ENCODE measurements at places on chromosomes 13 and 19.

GRCh38 chr19:18123819-18124218 is 26.2 kb downstream of the MAST3 start:
- no peak overlapping the region for H3K27ac ChIP-seq
- peaks cover under 1% of the 10 kb centered on the region for H3K4me1 ChIP-seq
- no peaks in the 10 kb centered on the region for H3K36me3 ChIP-seq
- H3K27me3 ChIP-seq, result no peaks in the 10 kb centered on the region
- H3K4me3 ChIP-seq, result no peak overlapping the region

DNA sequence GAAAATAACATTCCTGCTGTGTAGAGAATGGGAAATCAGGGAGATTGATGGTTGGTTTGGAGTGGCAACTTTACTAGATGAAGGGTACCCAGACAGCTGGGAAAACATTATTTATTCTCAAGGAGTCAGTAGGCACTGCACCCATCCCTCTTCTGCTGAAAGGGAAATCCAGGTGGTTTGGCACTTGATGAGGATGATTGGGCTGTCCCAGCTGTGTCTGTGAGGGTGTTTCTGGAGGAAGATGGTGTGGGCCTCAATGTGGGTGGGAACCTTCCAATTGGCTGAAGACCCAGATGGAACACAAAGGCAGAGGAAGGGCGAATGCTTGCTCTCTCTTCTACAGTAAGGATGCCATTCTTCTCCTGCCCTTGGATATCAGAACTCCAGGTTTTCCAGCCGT is 10.4 kb upstream of the SACS start:
- DNase-seq, result no peak
- no peak overlapping the region for H3K27ac ChIP-seq
- H3K4me3 ChIP-seq, result no peak overlapping the region
- peaks cover 7% of the 10 kb centered on the region for H3K4me1 ChIP-seq

DNA sequence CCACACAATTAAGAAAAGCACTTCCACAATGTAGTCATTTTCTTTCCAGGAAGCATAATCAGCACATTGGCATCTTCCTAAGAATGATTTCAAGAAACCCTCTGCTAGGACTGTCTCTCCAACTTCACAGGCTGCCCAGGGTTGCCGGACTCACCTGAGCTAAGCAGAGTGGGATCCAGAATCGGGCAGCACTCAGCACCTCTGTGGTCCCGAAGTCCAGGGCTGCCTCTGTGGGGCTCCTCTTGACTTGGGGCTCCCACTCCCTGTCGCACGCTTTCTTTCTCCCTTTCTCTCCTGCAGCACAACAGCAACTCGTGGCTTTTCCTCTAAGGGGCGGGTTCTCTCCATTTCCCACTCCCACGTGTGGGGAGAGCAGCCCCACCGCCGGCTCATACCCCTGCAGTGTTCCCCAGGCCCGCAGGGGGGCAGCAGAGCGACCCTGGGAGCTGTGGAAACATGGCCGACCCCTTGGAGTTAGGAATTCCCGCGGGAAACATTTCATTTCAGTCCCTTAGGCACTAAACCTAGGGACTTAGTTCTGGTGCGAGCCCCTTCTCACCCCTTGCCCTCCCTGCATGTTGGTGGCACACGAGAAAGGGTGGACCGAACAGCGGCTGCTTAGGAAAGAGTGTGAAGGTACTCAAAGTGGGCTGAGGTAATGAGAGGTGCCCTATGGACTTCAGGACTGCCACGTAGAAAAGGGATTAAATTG is at the start of gene TMEM272:
TMEM272 (minus strand) TSS at position 316 of the 712 bp plus-strand sequence. CDS start 6,647 bp downstream, outside the sequence.
- H3K4me1 ChIP-seq, result peaks cover 19% of the 10 kb centered on the region
- H3K36me3 ChIP-seq, result no peaks in the 10 kb centered on the region
- no peak within 1 kb of the TSS for H3K27ac ChIP-seq
- peaks cover 17% of the 10 kb centered on the region for H3K27me3 ChIP-seq
- no peak within 1 kb of the TSS for H3K4me3 ChIP-seq

GRCh38 chr19:28596561-28597071 is 616.3 kb downstream of the UQCRFS1 start:
- H3K27ac ChIP-seq, result no peak overlapping the region
- no peaks in the 10 kb centered on the region for H3K27me3 ChIP-seq
- H3K4me1 ChIP-seq, result no peaks in the 10 kb centered on the region
- H3K4me3 ChIP-seq, result no peak overlapping the region
- no peak for DNase-seq
- H3K36me3 ChIP-seq, result no peaks in the 10 kb centered on the region

GRCh38 chr13:41597348-41598041 is 140.1 kb downstream of the RGCC start:
- no peaks in the 10 kb centered on the region for H3K36me3 ChIP-seq
- DNase-seq, result peak; percentile 45
- peaks cover 11% of the 10 kb centered on the region for H3K4me1 ChIP-seq
- H3K27me3 ChIP-seq, result no peaks in the 10 kb centered on the region

DNA sequence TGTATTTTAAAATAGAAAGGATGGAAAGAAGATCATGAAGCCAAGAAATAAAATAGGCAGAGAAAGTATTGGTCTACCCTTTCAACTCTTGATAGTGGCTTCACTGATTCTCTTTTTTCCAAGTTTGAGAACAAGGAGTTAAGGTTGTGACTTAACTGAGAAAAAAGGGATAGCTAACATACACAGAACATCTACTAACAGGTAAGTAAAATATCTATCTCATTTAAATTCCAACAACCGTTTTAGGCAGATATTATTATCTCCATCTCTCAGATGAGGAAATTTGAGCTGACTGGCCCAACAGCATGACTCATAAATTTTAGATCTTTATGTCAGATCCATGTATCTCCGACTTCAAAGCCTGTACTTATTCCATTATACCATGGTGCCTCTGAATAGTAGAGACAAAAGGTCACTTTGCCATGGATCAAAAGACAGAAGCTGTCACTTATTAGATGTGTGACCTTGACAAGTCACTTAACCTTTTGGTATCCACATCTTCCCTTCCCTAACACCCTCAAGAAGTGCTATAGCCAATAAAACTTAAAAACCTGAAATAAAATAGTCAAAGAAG is 152.1 kb downstream of the DACH1 start:
- no peak overlapping the region for H3K27ac ChIP-seq
- no peaks in the 10 kb centered on the region for H3K36me3 ChIP-seq
- H3K4me1 ChIP-seq, result no peaks in the 10 kb centered on the region

DNA sequence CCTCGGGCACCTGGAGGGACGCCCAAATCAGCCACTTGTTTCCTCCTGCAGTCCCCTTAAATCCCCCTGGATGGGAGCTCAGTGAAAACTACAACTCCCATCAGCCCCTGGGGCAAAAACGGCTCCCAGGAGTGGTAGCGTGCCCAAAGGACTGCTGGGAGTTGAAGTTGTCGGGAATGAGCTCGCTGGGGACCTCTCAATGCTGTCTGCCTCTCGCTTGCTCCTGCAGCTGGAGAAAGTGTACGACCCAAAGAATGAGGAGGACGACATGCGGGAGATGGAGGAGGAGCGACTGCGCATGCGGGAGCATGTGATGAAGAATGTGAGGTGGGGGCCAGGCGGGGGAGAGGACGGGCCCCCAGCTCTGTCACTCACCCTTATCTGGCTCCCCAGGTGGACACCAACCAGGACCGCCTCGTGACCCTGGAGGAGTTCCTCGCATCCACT is 14.7 kb upstream of the DHDH start:
- H3K4me1 ChIP-seq, result no peaks in the 10 kb centered on the region
- no peak overlapping the region for H3K4me3 ChIP-seq
- no peaks in the 10 kb centered on the region for H3K27me3 ChIP-seq
- H3K27ac ChIP-seq, result no peak overlapping the region

DNA sequence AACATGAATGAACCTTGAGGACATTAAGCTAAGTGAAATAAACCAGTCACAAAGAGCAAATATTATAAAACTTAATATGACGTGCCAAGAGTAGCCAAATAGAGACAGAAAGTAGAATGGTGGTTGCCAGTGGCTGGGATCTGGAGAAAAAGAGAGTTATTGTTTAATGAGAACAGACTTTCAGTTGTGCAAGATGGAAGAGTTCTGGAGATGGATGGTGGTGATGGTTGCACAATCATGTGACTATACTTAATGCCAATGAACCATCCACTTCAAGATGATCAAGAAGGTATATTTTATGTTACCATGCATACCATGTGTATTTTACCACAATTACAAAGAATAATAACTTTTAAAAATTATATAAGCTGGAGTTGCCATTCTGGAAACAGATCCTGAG is 65.7 kb upstream of the MTIF3 start:
- no peak overlapping the region for H3K27ac ChIP-seq
- no peaks in the 10 kb centered on the region for H3K36me3 ChIP-seq
- DNase-seq, result no peak
- H3K27me3 ChIP-seq, result peaks cover 2% of the 10 kb centered on the region
- H3K4me1 ChIP-seq, result no peaks in the 10 kb centered on the region

GRCh38 chr19:6876748-6877147 is 10.6 kb upstream of the ADGRE1 start:
- H3K27ac ChIP-seq, result no peak overlapping the region
- H3K4me3 ChIP-seq, result no peak overlapping the region
- no peak for DNase-seq
- no peaks in the 10 kb centered on the region for H3K36me3 ChIP-seq
- H3K27me3 ChIP-seq, result no peaks in the 10 kb centered on the region

GRCh38 chr13:84238381-84238780 is 356.1 kb upstream of the SLITRK1 start:
- H3K4me3 ChIP-seq, result no peak overlapping the region
- no peaks in the 10 kb centered on the region for H3K27me3 ChIP-seq
- no peak overlapping the region for H3K27ac ChIP-seq
- H3K36me3 ChIP-seq, result no peaks in the 10 kb centered on the region
- no peaks in the 10 kb centered on the region for H3K4me1 ChIP-seq
- DNase-seq, result no peak

GRCh38 chr19:34667349-34668076 is 9.4 kb downstream of the SCGB2B2 start:
- peak; percentile 3 for DNase-seq
- no peaks in the 10 kb centered on the region for H3K27me3 ChIP-seq
- no peaks in the 10 kb centered on the region for H3K36me3 ChIP-seq
- no peaks in the 10 kb centered on the region for H3K4me1 ChIP-seq
- no peak overlapping the region for H3K27ac ChIP-seq

DNA sequence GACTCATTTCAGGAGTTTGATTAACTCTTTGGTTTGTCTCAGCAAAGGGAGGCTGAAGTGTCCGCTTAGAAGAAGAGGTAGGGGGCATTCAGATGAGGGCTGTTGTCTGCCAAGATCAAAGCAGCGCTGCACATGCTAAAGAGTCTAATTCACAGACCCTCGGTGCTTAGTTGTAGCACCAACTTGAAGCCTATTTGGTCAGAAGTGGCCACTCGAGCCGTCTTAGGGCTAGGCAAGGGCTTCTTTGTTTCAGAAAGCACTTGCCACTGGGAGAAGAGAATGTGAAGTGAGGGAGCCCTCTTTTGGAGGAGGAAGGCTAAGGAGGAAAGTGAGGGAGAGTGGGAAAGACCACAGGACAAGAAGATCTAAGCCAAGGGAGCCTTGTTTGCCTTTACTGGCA is 313.4 kb upstream of the TMTC4 start:
- no peak overlapping the region for H3K4me3 ChIP-seq
- H3K27ac ChIP-seq, result no peak overlapping the region
- peak; percentile 32 for DNase-seq
- no peaks in the 10 kb centered on the region for H3K36me3 ChIP-seq
- H3K27me3 ChIP-seq, result no peaks in the 10 kb centered on the region

DNA sequence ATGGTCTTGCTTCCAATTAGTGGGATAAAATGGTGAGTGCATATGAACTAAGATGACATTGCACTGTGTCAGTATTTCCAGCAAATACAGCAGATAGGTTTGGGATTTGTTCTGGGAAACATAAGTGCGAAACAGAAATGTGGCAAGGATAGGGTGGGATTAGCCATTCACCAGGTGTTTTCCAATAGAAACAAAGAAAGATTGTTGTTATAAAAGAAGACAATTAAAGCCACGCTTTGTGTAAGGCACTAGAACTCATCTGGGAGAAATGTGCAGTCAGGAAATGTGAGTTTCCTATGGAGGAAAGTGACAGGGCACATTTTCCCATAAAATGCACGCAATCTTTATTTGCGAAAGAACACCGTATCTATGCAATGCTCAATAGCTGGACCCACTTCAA is 1547.8 kb downstream of the EFNB2 start:
- H3K27me3 ChIP-seq, result no peaks in the 10 kb centered on the region
- no peak overlapping the region for H3K27ac ChIP-seq
- H3K4me3 ChIP-seq, result no peak overlapping the region
- DNase-seq, result no peak
- H3K36me3 ChIP-seq, result no peaks in the 10 kb centered on the region
- peaks cover 7% of the 10 kb centered on the region for H3K4me1 ChIP-seq

DNA sequence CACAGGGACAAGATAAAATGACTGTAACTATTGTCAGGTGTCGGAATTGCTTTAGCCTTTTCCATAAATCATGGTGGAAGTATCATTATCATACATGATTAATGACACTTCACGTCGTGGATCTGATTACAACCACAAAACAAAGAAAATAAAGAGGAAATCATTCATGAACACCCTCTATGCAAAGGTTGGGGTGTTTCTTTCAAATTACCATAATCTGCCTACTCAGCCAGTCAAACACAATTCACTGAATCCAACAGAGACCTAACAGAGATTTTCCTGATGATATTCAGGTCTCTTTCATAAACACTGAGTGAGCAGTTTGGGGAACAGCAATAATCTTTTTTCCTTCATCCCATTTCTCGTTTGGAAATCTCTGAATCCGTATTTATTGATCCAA is 625.6 kb downstream of the DCT start:
- H3K4me1 ChIP-seq, result no peaks in the 10 kb centered on the region
- no peak for DNase-seq
- H3K4me3 ChIP-seq, result no peak overlapping the region
- H3K27me3 ChIP-seq, result no peaks in the 10 kb centered on the region

DNA sequence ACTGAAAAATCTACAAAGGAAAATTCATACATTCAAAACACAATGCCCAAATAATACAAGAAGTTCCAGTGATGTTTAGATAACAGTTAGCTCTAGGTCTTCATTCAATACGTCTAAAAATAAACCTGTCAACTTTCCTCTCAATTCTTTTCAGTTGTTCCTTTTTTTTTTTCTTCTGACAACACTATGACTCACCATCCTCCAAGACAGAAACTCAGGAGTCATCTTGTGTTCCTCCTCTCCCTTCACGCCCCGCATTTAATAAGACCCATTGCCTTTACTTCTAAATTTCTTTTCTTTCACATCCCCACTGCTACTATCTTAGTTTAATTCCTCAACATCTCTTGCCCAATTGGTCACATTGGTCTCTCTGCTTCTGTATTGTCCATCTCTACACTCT is 759.9 kb downstream of the GPC5 start:
- DNase-seq, result peak; percentile 67
- no peaks in the 10 kb centered on the region for H3K36me3 ChIP-seq
- H3K4me3 ChIP-seq, result no peak overlapping the region
- H3K27ac ChIP-seq, result no peak overlapping the region

GRCh38 chr13:32581177-32581786 is 5.0 kb upstream of the PDS5B start:
- peaks cover 4% of the 10 kb centered on the region for H3K4me1 ChIP-seq
- no peaks in the 10 kb centered on the region for H3K36me3 ChIP-seq
- H3K4me3 ChIP-seq, result no peak overlapping the region
- H3K27ac ChIP-seq, result no peak overlapping the region
- peak; percentile 4 for DNase-seq
- no peaks in the 10 kb centered on the region for H3K27me3 ChIP-seq
